ENCODE measurements at places on chromosomes 11 and 22.

DNA sequence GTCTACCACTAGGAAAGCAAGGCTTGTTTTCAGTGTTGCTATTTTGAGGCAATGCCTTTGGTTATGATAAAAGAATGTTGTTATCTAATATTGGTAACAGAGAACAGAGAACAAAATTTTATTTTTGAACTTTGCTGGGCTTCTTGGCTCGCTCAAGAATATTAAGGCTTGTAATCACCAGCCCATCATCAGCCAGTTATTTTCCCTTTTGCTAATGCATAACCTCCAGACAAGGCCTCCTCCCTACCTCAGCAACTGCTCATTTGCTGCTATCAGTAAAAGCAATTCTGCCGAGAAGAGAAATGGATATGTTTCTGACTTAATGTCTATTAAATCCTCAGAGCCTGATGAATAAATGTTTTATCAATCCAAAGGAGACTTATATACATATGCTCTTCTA, 8.9 kb downstream of the MTMR2 start:
- DNase-seq: no peak

DNA sequence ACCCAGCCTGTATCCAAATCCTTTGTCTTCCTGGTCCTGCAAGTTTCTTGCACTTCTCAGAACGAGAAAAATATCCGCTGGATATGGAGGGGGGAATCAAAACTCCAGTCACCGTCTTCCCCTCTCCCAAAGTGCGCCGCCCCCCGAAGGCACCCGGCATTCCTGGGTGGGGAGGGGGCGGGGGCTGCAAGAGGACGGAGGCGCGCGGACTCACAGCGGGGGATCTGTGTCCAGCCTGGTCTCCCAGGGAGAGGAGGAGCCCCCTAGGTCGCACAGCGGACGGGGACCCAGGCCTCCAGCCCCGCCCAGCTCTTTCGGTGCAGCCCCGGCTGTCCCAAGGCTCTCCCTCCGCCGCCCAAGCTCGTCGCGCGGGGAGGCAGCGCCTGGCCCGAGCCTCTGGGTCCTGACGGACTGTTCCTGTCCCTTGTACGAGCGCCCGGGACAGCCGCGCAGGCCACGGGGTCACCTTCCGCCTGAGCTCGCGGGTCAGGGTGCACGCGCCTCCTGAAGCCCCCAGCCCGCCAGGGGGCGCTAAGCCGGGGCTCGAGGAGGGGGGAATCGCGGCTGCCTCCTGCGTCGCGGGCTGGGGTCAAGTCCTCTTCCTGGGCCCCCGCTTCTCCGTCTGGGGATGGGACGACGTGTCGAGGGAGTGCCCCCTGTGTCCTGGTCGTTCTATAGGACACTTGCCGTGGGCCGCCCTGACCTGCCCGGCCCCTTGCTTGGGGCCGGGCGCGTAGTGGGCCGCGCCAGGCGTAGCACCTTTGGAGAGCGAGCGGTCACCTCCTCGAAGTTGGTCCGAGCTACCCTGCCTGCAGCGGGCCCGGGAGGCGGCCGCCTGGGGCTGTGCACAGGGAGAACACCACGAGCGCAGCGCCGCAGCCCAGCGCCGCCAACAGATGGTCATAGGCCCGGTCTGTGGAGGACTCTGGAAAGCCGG, 2.4 kb upstream of the WNT11 start:
- peak; percentile 93 for DNase-seq

GRCh38 chr11:2512431-2513407, 67.9 kb downstream of the KCNQ1 start:
- DNase-seq: peak; percentile 17

DNA sequence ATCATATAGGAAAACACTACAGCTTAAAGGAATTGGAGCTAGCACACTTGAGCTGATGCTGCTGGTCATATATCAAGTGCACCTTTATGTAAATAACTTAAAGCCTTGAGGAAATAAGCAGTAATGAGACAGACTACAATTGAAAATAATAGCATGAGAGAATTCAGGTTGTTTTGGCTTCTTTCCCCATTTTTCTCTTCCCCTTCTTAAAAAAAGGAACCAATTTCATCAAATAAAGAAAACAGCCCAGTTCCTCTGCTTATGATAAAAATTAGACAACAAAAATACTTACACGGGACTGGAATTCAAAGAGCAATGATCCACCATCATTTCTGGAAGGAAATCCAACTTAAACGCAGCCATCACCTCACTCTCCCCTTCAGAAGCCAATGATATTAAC, 50.2 kb upstream of the RAPSN start:
- DNase-seq: no peak

- DNase-seq: peak; percentile 65
These were observed at the start of gene ANAPC15 for GRCh38 chr11:72112143-72112977. TSS of gene ANAPC15 (minus strand) at chr11:72112695. CDS start at chr11:72111276, 1,419 bp downstream.

GRCh38 chr11:3006505-3007260, 14.6 kb upstream of the NAP1L4 start:
- no peak for DNase-seq

DNA sequence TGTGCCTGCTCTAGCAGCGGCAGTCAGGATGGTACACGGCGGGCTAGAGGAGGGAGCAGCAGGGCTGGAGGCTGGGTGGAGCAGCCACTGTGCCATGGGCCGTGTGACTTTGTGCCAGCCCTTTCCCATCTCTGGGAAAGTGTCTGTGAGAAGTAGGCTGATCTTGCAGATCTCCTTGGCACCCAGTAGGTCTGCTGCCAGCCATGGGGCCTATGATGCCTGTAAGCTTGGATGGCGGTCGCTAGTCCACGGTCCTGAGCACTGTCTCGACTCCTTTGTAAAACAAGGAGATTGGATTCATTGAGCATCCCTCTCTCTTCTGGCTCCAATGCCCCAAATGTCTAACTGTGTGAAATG, 22.6 kb downstream of the AMPD3 start:
- no peak for DNase-seq

GRCh38 chr11:69949327-69949726, 128.8 kb upstream of the ANO1 start:
- DNase-seq: peak; percentile 84

GRCh38 chr22:42664976-42665831, 16.0 kb upstream of the CYB5R3 start:
- no peak for DNase-seq

DNA sequence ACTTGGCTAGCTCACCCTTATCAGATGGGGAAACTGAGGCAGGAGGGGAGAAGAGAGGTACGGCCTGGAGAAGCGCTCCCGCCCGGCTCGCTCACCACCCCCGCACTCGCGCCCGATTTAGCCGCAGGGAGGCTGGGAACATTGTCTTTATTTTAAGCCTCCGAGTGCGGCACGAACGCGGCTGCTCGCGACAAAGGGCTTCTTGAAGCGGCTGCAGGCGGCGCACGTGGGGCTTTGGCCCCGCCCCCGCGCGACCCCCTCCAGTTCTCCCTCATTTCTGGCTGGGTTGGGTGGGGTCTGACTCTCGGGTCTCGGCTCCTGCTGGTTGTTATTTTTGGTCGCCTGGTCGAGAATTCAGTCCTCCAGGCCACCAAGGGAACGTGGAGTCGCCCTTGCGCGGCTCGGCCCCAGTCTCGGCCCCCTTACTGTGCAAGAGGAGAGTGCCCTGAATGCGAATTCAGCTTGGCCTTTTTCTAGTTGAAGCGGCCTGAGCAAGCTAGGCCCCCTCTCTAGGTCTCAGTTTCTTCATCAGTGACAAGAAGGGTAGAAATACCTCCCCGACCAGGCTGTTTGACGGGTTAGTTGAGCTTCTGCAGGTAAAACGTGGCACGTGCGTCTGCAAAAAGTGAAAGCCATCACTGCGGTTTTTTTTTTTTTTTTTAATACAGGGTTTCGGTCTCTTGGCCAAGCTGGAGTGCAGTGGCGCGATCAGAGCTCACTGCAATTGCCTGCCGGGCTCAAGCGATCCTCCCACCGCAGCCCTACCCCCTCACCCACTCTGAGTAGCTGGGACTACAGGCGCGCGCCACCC, 2.6 kb upstream of the CHRM1 start:
- DNase-seq: peak; percentile 21

DNA sequence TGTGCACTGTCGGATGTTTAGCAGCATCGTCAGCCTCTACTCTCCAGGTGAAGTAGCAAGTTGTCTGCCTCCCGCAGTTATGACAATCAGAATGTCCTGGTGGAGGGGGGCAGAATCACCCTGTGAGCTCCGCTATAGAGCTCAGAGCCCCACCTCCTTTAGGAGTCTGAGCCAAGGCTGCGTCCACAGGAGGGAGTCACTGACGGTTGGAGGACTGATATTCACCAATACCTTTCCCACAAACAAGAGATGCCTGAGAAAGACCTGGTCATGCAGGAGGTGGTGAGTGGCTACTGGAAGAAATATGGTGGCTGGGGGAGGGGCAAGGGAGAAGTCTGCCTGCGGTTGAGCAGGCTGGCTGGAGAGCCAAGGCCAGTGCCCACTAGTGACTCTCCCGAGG, 41.7 kb upstream of the ADA2 start:
- DNase-seq: no peak

DNA sequence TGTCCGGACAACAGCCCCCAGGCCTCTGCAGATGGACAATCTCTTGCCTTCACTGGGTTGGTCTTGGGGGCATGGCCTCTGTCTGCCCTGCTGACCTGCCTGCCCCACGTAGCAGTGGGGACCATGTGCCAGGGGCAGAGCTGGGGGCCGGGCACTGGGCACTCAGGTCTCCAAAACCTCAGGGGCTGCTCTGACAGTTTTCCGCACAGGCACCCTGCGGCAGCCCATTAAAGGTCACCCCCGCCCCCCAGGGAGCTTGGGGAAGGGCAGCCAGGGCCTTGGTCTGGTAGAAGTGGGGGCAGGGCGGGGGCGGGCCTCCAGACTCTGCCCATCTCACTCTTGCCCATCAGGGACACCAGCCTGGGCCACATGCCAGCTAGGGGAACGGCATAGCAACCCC, 49.9 kb downstream of the WNT7B start:
- no peak for DNase-seq

GRCh38 chr11:127412234-127412633, 411.7 kb upstream of the KIRREL3 start:
- DNase-seq: no peak

GRCh38 chr22:50072167-50072555, 13.1 kb downstream of the MLC1 start:
- no peak for DNase-seq

- DNase-seq: no peak
These were observed 1461.2 kb downstream of the TBC1D22A start for GRCh38 chr22:48223488-48224190.

DNA sequence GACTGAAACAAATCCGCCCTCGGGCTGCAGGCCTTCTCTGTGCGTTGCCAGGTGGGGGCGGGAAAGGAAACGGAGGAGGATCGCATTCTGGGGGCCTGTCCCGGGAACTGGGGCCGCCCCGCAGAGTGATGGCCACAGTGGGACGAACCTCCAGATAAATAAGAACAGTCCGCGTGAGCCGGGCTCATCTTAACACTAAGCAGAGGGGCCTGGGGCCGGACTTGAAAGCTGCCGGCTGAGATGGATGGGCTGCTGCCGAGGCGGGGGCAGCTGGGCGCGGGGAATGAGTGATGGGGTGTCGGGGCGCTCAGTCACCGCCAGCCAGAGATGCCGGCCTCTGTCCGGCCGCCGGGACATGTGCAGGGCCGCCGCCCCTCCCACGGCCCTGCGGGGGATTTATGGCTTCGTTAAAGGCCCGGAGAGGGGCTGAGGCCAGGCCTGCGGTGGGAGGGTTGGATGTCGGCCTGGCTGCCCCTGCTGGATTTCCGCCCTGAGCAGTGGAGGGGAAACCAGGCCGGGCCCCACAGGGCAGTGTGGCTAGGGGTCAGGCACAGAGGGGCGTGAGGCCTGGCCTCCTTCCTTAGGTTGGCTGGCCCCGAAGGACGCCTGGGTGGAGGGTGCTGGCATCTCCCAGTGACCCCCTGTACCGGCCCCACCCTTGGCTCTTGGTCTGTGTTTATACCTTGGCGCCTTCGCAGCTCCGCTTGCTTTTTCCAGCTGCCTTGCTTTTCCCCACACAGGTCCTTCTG, 45.3 kb upstream of the CD82 start:
- DNase-seq: no peak

DNA sequence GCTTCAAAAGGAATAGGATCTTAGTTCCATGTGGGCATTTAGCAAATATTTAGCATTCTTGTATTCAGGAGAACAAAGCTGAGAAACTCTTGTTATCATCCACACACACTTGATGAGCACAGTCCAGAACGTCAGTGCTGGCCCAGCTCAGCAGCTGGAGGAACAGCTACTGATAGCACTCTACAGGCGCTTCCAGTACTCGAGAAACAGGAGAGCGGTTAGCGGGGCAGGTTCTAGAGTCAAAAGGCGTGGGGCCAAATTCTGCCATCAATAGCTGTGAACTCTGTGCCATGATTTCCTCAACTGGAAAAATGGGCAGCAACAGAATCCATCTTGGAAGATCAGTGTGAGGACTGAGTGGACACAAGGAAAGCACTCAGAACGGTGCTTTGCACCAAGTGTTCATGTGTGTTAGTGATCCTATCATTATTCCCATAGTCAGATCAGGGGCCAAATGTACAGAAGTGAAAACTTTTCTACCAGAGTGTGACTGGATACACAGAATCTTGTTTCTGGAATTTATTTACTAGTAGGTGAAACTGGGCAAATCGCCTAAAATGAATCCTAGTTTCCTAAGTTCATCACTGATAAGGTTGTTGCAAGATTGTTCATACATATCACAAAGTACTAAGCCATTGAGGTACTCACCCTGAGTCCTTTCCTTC, 3.2 kb downstream of the JOSD1 start:
- no peak for DNase-seq

DNA sequence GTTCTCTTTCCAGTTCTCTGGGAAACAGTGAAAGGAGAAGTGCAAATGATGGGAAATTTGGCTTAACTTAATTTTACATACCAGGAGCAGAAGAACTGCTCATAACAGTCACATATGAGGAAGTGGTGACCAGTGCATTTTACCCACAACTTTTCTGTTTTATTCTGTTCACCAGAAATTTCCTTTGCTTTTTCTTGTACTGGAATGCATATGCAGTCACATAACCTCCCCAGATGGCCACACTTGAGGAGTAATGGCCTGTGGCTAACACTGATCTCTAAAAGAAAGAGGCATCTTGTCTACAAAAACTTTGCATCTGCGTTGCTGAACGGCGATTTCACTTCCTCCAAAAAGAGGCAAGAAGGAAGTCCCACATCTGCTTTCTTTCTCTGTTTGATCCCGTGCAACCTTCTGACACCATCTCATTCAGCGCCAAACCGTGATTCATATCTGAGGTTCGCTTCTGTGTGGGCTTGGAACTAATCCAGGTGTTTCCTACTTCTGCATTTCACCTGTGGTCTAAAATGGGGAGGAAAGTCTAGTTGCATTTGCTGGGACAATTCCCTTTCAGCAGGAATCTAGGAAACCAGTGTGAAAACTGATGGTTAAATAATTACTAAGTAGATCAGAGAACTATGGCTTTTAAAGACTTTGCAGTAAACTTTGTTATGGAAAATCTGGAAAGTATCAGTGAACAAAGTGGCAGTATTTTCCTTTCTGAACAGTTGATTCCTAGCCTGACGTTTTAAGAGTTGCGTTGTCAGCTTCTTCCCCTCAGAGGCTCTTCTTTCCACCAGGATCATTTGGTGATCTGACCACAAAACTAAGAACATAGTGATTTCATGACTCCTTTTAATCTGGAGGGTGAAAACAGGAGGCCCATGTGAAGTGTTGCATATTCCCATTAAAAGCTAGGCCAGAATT, 4.2 kb upstream of the MPEG1 start:
- no peak for DNase-seq

GRCh38 chr11:79414041-79414440, 26.8 kb downstream of the TENM4 start:
- DNase-seq: no peak

GRCh38 chr22:44550711-44551491, 52.9 kb upstream of the RTL6 start:
- DNase-seq: no peak

GRCh38 chr11:20060181-20060580, 100.1 kb downstream of the DBX1 start:
- no peak for DNase-seq

GRCh38 chr11:86811637-86812321, 11.4 kb downstream of the PRSS23 start:
- DNase-seq: no peak

Data from 8988T (cell line).